ENCODE measurements at places on chromosomes 4 and X.
A peak's percentile ranks its signal among the peaks of the same experiment; 100 is the strongest.

DNA sequence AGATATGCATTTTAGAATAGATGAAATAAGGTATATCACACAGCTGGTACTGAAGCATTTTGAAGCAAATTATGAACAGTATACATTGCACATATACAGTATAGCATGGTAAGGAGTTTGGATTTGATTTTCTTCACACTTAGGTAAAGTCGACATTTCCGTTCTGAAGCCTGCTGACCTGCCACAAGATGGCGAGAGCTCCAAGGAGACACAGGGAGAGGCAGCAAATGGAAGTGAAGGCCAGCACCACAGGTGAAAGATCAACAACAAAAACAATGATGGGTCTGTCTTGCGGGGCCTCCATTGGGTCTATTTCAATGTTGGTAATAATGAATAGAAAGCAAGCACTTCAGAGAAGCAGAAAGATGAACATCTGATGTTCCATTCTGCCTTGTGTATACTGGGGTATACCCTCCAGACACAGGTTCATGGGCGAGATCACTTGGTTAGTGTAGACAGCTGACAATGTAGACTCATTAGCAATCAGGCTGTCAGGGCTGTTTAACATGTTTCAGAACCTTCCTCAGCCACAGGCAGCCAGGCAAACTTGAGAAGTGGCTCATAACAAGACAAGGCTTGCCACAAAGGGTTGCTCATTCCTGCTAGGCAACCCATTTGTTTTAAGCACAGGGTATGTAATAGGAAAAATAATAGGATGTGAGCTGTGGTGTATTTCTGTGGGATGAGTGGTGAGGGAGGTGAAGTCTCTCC is 21.4 kb upstream of the NOX1 start:
- peak; percentile 55 for DNase-seq
- H3K27me3 ChIP-seq: no peaks in the 10 kb centered on the region
- no peak overlapping the region for H3K4me3 ChIP-seq
- H3K27ac ChIP-seq: no peak overlapping the region
- H3K36me3 ChIP-seq: no peaks in the 10 kb centered on the region
- H3K4me1 ChIP-seq: no peaks in the 10 kb centered on the region

DNA sequence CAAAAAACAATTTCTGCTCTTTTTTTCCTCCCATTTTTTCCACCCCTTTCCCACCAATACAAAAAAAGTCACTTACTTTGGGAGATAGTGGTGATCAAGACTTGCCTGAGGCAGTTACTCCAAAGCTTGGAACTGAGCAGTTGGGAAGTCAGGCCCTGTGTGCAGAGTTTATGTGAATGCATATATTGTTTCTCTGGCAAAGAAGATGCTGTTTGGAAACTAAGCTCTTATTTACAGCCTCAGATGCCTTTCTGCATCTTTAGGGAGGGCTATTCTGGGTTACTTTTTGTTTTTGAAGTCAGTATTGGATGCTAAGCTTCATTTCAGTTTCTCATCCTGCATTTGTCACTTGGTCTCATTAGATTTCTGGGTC is 136.3 kb downstream of the ZNF330 start:
- H3K36me3 ChIP-seq: no peaks in the 10 kb centered on the region
- no peak for DNase-seq
- peaks cover 18% of the 10 kb centered on the region for H3K4me1 ChIP-seq

GRCh38 chrX:103571121-103571520 is 14.2 kb upstream of the TCEAL4 start:
- no peak for DNase-seq
- H3K4me3 ChIP-seq: no peak overlapping the region
- no peaks in the 10 kb centered on the region for H3K27me3 ChIP-seq
- H3K36me3 ChIP-seq: no peaks in the 10 kb centered on the region
- H3K27ac ChIP-seq: no peak overlapping the region

GRCh38 chr4:129883996-129884395 is 788.0 kb downstream of the C4orf33 start:
- no peak overlapping the region for H3K27ac ChIP-seq
- H3K4me1 ChIP-seq: no peaks in the 10 kb centered on the region
- no peak overlapping the region for H3K4me3 ChIP-seq
- DNase-seq: no peak
- H3K27me3 ChIP-seq: no peaks in the 10 kb centered on the region
- H3K36me3 ChIP-seq: no peaks in the 10 kb centered on the region

DNA sequence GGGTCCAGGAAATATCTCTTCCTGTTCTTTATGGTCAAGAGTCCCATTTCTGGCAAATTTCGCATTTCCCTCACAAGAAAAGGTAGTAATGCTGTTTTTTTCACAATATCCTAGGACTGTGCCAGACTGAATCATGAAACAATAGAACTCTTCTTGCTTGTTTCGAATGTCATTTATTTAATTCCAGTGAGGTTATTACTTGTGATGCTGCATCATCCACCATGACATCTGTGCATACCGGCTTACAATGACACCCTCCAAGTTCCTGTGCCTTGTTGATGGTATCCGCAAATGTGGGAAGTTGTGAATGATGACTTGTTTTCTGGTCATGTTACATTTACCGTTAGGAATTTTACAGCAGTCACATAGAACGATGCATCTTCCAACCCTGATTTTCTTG is 42.9 kb upstream of the SPRY1 start:
- peaks cover 7% of the 10 kb centered on the region for H3K4me1 ChIP-seq
- no peak overlapping the region for H3K27ac ChIP-seq
- H3K27me3 ChIP-seq: no peaks in the 10 kb centered on the region
- H3K4me3 ChIP-seq: no peak overlapping the region
- H3K36me3 ChIP-seq: no peaks in the 10 kb centered on the region

DNA sequence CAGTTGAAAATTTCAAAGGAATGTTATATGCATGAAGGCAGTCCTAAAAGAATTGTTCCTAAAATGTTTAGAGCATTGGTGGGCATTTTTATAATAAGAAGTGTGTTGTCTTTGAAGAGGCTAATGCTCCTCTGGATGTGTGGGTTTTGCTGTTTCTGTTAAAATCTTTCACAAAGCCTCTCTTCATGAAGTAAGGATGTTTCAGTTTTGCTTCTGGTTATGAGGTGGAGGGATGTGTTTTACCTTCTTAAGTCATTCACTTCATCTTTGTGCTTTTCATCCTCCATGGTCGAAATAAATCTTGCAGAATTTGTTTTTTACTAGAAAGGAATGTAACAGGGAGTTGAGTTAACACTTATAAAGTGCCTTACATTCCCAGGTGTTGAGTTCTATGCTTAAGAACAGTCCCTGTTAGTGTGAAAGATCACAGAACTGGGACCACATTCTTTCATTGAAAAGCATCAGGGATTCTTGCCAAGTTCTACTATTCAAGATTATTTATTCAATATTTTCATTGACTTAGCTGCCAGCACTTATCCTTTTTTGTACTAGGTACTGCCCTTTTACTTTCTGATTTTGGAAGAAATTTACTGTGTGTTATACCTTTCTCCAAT is 21.1 kb downstream of the FHIP1A start:
- no peaks in the 10 kb centered on the region for H3K27me3 ChIP-seq
- no peaks in the 10 kb centered on the region for H3K36me3 ChIP-seq
- DNase-seq: no peak
- peaks cover 28% of the 10 kb centered on the region for H3K4me1 ChIP-seq
- H3K27ac ChIP-seq: no peak overlapping the region

- H3K27me3 ChIP-seq: no peaks in the 10 kb centered on the region
- H3K4me3 ChIP-seq: no peak overlapping the region
These were observed 1.7 kb upstream of the CENPC start for GRCh38 chr4:67546971-67547370.

DNA sequence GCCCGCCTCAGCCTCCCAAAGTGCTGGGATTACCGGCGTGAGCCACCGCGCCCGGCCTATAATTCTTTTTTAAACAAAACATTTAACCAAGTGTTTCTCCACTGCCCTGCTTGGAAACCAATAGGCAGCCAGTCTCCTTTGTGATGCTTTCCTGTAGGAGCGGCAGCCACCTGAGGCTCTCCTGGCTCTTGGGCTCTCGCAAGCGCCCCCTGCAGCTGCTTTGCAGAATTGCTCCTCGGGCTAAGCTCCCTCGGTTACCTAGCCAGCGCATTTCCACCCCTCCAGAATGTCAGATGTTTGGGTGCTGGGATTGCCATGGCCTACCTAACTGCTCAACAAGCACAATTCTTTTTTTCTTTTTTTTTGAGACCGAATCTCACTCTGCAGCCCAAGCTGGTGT is 7.7 kb downstream of the S100P start:
- H3K27ac ChIP-seq: no peak overlapping the region
- peaks cover 8% of the 10 kb centered on the region for H3K4me1 ChIP-seq
- no peak for DNase-seq
- no peaks in the 10 kb centered on the region for H3K27me3 ChIP-seq
- peaks cover 12% of the 10 kb centered on the region for H3K36me3 ChIP-seq

DNA sequence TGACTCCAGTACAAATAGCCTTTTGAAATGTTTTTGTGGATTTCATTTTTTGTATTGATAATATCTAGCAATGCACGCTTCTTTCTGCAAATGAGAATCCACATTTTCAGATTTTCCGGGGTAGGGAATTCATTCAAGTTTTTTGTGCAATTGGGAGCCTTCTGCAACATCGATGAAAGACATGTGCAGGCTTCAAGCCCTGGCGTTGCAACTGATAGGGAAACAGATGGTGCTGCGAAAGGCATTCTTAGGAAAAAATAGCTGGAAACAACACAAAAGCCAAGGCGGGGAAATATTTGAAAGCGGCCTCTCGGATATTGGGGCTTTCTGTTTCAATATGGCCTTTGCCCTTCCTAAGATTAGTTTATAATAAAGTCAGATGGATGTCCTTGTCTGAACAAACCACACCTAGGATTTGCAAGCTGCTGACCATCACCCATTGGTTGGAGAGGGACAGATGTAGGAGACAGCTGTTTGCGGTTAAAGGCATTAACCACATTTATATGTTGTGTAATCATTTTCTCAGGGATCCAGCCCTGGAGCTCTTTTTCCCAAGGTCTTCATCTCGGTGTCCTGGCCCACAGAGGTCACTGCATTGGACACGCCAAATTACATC is 136.5 kb downstream of the PRKX start:
- peak; percentile 47 for DNase-seq
- H3K27ac ChIP-seq: no peak overlapping the region
- H3K4me3 ChIP-seq: peak overlapping the region; percentile 14
- H3K4me1 ChIP-seq: peaks cover 5% of the 10 kb centered on the region
- H3K36me3 ChIP-seq: no peaks in the 10 kb centered on the region
- H3K27me3 ChIP-seq: no peaks in the 10 kb centered on the region

- no peaks in the 10 kb centered on the region for H3K27me3 ChIP-seq
- peak overlapping the region; percentile 85 for H3K27ac ChIP-seq
- peak; percentile 36 for DNase-seq
- H3K4me3 ChIP-seq: peak overlapping the region; percentile 88
- no peaks in the 10 kb centered on the region for H3K36me3 ChIP-seq
These were observed 654 bp upstream of the STS start for GRCh38 chrX:7146703-7147412.

GRCh38 chrX:2708021-2708420 is 16.9 kb downstream of the CD99 start:
- peaks cover 62% of the 10 kb centered on the region for H3K4me1 ChIP-seq
- no peak overlapping the region for H3K4me3 ChIP-seq
- DNase-seq: peak; percentile 39
- peak overlapping the region; percentile 95 for H3K27ac ChIP-seq

GRCh38 chr4:153663667-153664066 is 20.4 kb upstream of the TLR2 start:
- DNase-seq: no peak
- no peak overlapping the region for H3K27ac ChIP-seq
- no peaks in the 10 kb centered on the region for H3K4me1 ChIP-seq
- no peaks in the 10 kb centered on the region for H3K36me3 ChIP-seq
- no peak overlapping the region for H3K4me3 ChIP-seq

- no peaks in the 10 kb centered on the region for H3K36me3 ChIP-seq
- no peaks in the 10 kb centered on the region for H3K27me3 ChIP-seq
- H3K27ac ChIP-seq: no peak overlapping the region
- H3K4me3 ChIP-seq: no peak overlapping the region
- no peaks in the 10 kb centered on the region for H3K4me1 ChIP-seq
- DNase-seq: no peak
These were observed 133.8 kb upstream of the ANKRD50 start for GRCh38 chr4:124846306-124846705.

DNA sequence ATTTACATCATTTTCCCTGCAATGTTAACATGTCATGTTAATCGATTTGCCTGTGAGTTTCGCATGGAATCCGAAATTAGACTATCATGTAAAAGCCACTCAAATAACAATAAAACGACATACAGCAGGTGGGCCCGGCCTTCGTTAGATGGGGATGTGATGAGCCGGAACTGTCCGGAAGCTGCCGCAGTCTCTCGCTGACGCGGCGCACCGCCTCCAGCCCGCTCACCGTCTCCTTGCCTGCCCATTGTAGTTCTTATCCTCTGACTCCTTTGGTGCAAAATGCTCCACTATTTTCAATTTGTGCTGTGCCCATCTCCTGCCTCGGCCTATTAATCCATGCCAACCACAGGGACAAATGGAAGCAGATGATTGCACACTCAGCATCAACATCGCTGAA is 877.5 kb upstream of the TENM3 start:
- H3K36me3 ChIP-seq: no peaks in the 10 kb centered on the region
- no peaks in the 10 kb centered on the region for H3K27me3 ChIP-seq
- no peak overlapping the region for H3K4me3 ChIP-seq
- no peak for DNase-seq
- no peaks in the 10 kb centered on the region for H3K4me1 ChIP-seq
- H3K27ac ChIP-seq: no peak overlapping the region

GRCh38 chr4:174627473-174627872 is 105.2 kb upstream of the HPGD start:
- no peaks in the 10 kb centered on the region for H3K27me3 ChIP-seq
- H3K27ac ChIP-seq: no peak overlapping the region
- no peak overlapping the region for H3K4me3 ChIP-seq
- H3K4me1 ChIP-seq: peaks cover 12% of the 10 kb centered on the region
- no peak for DNase-seq

DNA sequence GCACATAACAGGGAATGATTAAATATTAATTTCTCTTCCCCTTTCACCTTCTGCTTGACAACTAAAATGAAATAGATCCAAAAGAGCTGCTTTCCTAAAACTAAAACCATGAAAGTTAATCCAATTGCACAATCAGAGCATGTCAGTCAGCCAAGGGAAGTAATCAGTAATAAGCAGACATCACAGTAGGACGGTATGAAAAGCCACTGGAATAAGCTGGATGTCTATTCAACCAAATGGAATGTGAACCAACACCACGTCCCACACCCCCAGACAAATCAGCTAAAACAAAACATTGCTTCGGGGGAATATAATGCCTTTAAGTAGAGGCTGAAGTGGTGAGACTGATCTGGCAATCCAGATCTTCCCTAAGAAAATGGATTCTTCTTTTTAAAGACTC is 859.4 kb upstream of the FTHL17 start:
- DNase-seq: peak; percentile 0
- no peaks in the 10 kb centered on the region for H3K4me1 ChIP-seq
